Upper lobe of right lung (tissue), 1 donor: ENCODE measurements at places on chromosomes 11 and 22. TPM values are rescaled to one million over a fixed set of nuclear protein-coding genes. Genes with fewer than 3 reads are reported as not detected.

MS4A6E gene
- not detected for total RNA-seq

DRD2 gene
- total RNA-seq, result not detected

CASP5 gene
- 1.9 TPM for total RNA-seq

P2RX3 gene
- not detected for total RNA-seq

ARHGAP42 gene
- 19.8 TPM for total RNA-seq

ARFIP2 gene
- total RNA-seq, result 36.4 TPM

MYO7A gene
- 3.6 TPM for total RNA-seq

APLNR gene
- 1.2 TPM for total RNA-seq

DNA sequence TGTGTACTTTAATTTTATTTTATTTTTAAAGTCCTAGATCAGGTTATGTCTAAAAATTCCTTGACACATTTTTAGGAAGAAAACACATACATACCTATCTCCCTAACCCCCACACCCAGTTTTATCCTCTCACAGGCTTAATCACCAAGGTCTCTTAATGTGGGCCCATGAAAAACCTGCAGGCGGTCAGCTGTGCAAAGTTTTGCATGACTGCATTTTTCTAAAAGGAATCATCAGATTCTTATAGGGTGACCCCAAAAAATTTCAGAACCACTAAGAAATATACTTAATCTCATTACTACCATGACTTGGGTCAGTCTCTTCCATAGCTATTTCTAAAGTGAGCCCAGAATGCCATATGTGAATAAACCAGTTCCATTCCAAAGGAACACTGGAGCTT, 19.8 kb downstream of the SAA1 start:
- no peak for DNase-seq

DNA sequence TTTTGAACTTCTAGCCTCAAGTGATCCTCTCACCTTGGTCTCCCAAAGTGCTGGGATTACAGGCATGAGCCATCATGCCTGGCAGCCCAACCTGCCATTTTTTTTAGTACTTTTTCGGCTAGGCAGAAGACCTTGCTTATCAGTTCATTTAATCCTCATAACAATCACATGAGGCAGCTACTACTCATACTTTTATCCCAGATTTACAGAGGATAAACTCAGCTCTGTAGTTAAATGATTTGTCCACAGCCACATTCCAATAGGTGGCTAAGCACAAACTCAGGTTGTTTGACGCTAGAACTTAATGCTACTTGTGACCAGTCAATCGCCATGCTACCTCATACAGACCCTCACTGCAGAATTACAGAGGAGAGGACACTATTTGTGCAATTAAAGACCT, 28.1 kb downstream of the SBF2 start:
- no peak for DNase-seq

DNA sequence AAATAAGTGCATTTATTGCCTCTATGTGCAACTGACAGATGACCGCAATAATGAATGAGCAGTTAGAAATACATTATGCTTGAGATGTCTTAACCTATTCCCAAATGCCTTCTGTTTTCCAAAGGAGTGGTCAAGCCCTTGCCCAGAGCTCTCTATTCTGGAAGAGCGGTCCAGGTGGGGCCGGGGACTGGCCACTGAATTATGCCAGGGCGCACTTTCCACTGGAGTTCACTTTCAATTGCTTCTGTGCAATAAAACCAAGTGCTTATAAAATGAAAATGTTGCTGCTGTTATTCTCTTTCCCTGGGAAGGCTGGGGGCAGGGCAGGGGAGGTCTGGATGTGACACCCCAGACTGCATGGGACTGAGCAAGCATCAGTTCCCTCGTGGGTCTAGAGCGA, 11.0 kb downstream of the NEFH start:
- DNase-seq, result no peak

- no peak for DNase-seq
Observed at GRCh38 chr11:86577644-86578636, 94.5 kb downstream of the ME3 start.

- no peak for DNase-seq
Observed at GRCh38 chr11:38182126-38182866, 1584.3 kb upstream of the RAG2 start.

GRCh38 chr22:22600531-22601261, 41.6 kb upstream of the PRAME start:
- no peak for DNase-seq

- DNase-seq, result no peak
Observed at GRCh38 chr11:63763496-63764339, 4.9 kb downstream of the ZFTA start.

- no peak for DNase-seq
Observed at GRCh38 chr11:59865031-59865430, 1.3 kb downstream of the TCN1 start.

GRCh38 chr11:126886636-126887035, 113.9 kb downstream of the KIRREL3 start:
- no peak for DNase-seq

- no peak for DNase-seq
Observed at GRCh38 chr22:36228944-36229343, 10.4 kb downstream of the APOL2 start.

DNA sequence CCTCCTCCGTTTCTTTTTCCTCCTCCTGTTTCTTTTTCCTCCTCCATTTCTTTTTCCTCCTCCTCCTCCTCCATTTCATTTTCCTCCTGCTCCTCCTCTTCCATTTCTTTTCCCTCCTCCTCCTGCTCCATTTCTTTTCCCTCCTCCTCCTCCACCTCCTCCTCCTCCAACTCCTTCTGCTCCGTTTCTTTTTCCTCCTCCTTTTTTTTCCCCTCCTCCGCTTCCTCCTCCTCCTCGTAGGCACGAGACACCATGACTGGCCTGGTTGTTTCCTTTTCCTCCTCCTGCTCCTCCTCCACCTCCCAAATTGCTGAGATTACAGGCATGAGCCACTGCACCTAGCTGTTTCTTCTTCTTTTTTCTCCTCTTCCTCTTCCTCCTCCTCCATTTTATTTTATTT, 25.6 kb upstream of the DRICH1 start:
- peak; percentile 1 for DNase-seq

- DNase-seq, result no peak
Observed at GRCh38 chr11:27247660-27248059, 115.4 kb downstream of the CCDC34 start.

DNA sequence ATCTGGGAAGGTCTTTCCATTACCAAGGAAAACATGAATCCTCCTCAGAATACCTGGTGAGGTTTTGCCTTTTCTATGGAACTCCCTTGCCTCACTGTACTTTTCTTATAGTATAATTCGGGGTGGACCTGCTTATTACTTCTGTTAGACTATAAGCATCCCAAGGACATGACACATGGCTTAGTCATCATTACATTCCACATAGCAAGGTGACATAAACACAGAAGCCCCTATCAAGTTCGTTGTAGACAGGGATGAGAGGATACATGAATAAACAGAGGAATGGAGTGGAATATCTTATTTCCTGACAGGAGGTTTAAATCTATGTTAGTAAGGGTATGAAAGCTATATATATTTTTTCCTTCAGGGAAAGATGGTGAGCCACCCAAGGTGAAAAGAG, 532.2 kb upstream of the CCDC90B start:
- DNase-seq, result no peak

- no peak for DNase-seq
Observed at GRCh38 chr22:17346578-17346977, 22.7 kb upstream of the CECR2 start.

- DNase-seq, result no peak
Observed at GRCh38 chr22:27099946-27100722, 442.7 kb downstream of the MIAT start.

- DNase-seq, result peak; percentile 77
Observed at GRCh38 chr22:22201185-22201929, 43.2 kb upstream of the VPREB1 start.

GRCh38 chr11:429391-429790, 12.4 kb downstream of the ANO9 start:
- DNase-seq, result no peak

GRCh38 chr11:63489879-63490278, 1.1 kb downstream of the PLAAT5 start:
- no peak for DNase-seq

GRCh38 chr11:44982496-44983062, 31.9 kb upstream of the TP53I11 start:
- DNase-seq, result no peak

DNA sequence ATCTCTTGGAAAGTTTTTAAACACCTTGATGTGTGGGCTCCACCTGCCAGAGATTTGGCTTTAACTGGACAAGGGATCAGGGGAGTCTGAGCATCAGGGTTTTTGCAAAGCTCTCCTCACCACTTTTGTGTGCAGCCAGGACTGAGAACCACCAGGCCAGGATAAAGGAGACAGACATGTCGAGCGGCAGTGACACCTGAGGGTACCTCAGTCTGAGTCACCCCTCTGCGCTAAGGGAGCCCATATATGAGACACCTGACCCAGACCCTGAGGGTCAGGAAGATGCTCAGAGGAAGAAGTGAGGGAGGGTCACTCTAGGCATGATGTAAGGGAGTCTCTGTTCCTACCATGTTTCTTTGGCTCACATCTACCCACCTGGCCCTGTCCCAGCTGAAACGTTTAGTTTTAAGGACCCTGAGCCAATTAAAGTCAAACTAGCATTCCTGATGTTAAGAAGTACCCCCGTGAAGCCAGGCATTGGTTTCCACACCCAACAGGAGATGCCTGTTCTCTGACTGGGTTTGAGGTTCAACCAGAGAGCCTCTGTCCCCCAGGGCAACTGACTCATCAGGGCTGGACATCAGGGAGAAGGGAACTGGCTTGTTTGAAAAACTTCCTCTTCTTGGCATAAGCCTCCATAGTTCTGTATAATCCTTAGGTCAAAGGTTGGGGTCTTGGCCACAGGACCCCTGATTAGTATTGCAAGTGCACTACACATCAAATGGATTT, 72.4 kb upstream of the BIRC3 start:
- DNase-seq, result no peak
